ENCODE measurements at places on chromosomes 4 and X.
A peak's percentile ranks its signal among the peaks of the same experiment; 100 is the strongest.

DNA sequence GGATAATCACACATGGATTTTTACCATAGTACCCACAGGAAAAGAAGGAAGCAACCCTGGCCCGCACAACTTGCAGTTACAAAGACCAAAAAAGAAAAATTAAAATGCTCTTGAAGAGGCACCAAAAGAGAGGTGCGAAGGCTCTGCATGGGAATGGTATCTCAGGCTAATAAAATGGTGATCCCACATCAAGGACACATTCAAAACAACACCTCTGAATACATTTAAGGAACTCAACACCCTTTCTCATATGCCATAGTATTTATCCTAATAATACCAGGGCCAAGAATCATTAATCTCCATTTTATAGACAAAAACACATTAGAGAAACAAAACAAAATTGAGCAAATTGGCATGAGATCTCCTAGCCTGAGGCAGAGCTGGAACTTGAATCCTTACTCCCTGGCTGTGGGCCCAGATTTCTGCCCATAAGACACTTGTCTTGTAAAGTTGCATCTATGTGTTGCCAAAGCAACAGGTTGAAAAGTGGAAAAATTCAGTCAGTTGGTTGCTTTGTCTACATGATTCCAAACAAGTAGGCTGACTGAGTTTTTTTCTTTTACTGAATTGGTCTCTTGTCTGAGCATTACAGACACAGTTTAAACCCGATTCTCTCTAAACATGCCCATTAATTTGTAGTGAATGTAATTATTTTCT is 33.5 kb downstream of the GUCY2F start:
- no peak for DNase-seq

GRCh38 chr4:142284402-142285221 is 561.5 kb downstream of the INPP4B start:
- no peak for DNase-seq

DNA sequence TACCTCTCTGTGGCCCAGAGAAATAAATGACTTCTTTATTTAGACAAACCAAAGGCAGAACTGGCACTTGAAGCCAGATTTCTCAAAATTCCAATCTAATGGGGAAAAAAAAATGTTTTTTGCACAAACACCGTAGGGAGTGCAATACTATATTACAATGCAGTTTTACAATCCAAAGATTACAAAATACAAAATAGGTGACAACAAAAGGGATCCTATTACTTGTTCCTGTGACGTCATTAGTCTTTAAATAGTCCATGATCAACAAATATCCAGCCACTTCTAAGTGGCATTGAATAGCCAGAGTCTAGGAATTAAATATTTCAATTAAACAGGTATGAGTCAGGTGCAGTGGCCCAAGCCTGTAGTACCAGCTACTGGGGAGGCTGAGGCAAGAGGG is 3.0 kb upstream of the APBB2 start:
- no peak for DNase-seq

- DNase-seq, result no peak
These were observed 2.9 kb downstream of the TMSB4X start for GRCh38 chrX:12977761-12978204.

- peak; percentile 91 for DNase-seq
These were observed 38.9 kb downstream of the PRIMPOL start for GRCh38 chr4:184688447-184688846.

DNA sequence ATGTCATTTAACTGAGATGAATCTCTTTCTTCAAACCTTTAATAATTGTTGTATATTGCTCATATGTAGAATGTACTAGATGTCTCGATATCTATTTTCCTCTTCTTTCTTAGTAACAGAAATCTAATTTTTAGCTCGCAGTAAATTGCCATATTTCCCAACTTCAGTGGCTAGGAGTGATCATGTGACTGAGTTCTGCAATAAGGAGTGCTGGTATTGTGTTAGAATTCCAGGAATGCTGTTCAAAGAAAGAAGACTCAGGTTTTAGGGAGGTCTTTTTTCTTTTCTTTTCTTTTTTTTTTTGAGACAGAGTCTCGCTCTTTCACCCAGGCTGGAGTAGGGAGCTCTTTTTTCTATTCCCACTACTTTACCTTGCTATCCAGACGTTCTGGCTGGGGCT is 81.7 kb downstream of the SLC10A7 start:
- peak; percentile 47 for DNase-seq

DNA sequence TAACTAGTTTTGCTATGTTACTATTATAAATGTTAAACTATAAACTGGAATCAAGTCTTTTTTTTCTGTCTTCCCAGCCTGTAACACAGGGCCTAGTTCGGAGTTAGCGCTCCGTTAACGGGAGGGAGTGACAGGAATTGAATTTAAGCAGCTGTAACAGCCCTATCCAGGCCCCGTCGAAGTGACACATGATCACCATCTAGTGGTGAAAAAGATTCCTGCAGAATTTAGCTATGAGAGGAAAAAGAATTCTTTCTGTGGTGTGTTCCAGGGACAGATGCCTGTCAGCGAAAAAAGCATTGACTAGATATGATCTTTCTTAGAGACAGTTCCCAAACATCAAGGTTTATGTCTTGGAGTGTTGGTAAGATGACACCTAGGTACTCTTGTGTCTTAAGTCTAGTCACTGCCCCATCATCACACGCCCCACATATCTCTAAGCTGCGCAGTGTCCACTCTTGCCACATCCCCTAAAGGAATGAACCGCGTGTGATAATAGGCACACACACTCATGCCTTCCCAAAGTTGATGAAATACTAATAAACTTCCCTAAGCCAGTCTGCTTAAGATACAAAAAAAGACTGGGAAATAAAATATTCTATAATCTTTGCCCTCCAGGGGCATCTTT is 2.1 kb downstream of the GAB3 start:
- DNase-seq, result peak; percentile 66

DNA sequence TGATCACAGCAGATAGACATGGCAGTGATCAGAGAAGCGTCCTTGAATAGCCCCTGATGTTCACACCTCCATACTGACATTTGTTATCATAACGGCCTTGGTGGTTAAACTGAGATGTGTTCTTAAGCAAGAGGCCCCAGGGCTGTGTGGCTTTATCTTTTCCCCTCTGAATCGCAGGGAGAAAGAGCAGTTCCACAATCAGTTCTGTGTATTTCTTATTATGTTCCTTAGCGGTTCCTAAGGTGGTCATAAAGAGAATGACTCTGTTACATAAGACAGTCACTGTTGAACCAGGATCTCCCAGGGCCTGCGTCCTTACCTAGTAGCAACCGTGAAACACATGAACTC is 52.8 kb upstream of the CBR4 start:
- DNase-seq, result peak; percentile 27

GRCh38 chr4:38157592-38157991 is 197.4 kb downstream of the PTTG2 start:
- DNase-seq, result no peak

- no peak for DNase-seq
These were observed 2.3 kb downstream of the SH3TC1 start for GRCh38 chr4:8201321-8201781.

DNA sequence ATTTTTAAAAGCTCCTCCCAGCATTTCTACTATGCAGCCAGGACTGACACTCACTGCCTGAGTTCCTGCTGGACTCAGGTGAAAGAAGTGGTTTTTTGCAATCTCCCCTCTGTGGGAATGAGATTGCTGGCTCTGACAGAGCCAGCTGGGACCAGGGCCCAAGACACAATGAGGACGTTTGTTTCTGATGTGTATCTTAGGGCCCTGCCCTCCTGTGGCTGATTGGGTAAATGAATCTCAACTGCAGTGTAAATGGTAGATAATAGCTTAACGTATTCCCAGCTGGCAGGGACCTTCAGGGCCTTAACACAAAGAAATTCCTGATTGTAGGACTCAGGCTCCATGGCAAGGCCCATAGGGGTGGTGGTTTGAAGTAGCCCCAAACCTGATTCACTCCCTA is 85.8 kb upstream of the PRPS1 start:
- DNase-seq, result peak; percentile 46

- DNase-seq, result no peak
These were observed 127.3 kb upstream of the CPEB2 start for GRCh38 chr4:14874990-14875389.

GRCh38 chr4:130163701-130164100 is 1067.7 kb downstream of the C4orf33 start:
- no peak for DNase-seq

DNA sequence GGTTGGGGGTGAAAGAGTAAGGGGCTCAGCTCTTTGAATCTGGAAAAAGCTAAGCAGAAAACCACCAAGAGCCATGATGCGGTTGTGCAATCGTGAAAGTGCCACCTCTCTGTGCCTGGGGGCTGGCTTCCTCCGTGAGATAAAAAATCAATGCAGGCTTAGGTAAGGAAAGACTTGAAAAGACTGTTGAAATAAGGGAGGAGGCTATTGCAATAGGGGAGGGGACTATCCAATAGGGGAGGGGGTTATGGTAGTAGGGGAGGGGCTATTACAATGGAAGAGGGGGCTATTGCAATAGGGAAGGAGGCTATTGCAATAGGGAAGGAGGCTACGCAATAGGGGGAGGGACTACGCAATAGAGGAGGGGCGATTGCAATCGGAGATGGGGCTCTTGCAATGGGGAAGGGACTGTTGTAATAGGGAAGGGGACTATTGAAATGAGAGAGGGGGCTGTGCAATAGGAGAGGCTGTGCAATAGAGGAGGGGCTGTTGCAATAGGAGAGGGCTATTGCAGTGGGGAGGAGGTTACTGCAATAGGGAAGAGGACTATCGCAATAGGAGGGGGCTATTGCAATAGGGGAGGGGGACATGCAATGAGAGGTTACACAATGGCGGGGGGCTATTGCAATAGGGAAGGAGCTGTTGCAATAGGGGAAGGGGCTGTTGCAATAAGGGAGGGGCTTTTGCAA is 162.3 kb upstream of the PSAPL1 start:
- DNase-seq, result no peak

GRCh38 chrX:53374222-53374820 is 48.1 kb downstream of the SMC1A start:
- no peak for DNase-seq

DNA sequence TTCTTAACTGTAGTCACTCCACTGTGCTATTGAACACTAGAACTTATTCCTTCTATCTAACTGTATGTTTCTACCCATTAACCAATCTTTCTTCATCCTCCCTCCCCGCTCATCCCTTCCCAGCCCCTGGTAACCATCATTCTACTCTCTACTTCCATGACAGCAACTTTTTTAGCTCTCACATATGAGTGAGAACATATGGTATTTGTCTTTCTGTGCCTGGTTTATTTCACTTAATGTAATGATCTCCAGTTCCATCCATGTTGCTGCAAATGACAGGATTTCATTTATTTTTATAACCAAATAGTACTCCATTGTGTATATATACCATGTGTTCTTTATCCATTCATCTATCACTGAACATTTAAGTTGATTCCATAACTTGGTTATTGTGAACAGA is 186.5 kb downstream of the GABRB1 start:
- no peak for DNase-seq

DNA sequence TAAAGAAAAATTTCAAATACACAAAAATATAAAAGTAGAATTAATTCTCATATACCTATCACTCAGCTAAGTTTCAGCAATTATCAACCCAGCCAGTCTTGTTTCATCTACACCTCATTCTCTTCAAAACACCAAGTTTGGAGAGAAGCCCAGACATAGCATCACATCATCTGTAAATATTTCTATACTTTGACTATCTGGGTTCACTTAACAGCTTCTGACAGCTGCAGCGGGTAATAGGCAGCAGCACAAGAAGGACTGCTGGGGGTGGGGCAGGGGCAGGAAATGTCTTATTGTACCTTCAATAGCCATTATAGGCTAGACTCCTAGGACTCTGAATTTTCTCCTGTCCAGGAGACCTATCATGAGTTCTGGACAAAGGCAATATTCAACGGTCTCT is 54.1 kb downstream of the PHF8 start:
- DNase-seq, result peak; percentile 33

GRCh38 chr4:111610681-111611080 is 534.6 kb upstream of the FAM241A start:
- DNase-seq, result no peak

- peak; percentile 42 for DNase-seq
These were observed 95.2 kb downstream of the GPAT3 start for GRCh38 chr4:83631066-83631465.

DNA sequence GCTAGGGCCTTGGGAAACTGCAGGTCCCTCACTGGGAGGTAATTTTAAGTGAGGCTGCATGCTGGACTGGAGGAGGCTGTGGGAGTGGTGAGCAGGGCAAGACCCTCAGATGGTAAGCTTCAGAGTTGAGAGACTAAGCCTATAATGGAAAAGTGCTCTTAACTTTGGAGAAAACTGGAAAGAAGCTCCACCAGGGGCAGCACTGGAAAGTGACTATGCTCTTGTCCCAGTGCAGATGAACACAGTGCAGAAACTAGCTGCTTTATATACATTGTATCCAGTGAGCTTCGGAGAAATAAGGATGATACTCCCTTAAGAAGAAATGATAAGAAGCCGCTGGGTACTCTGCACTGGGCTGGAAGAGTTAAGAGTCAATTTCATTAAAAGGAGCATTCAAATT is 3.2 kb upstream of the MAGEB2 start:
- DNase-seq, result no peak

- DNase-seq, result no peak
These were observed 37.3 kb downstream of the WDR1 start for GRCh38 chr4:10079256-10079655.

DNA sequence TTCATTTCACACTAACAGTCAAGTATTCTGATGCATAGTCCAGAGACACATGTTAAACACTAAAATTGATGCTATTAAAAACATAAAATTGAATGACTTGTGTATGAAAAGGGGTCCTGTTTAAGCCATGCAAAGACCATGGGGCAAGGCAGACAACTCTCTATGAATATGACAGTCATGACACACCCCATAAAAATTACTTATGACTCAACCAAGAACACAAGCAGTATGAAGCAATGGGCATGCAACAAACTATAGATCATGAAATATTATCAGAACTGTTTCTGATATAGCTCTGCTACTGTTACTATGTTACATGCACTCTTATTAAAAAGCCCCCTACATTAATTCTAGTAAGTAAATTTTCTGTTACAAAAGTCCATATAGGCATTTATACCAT is 57.5 kb upstream of the ZCCHC13 start:
- peak; percentile 39 for DNase-seq

GRCh38 chr4:174616661-174617060 is 94.4 kb upstream of the HPGD start:
- no peak for DNase-seq

DNA sequence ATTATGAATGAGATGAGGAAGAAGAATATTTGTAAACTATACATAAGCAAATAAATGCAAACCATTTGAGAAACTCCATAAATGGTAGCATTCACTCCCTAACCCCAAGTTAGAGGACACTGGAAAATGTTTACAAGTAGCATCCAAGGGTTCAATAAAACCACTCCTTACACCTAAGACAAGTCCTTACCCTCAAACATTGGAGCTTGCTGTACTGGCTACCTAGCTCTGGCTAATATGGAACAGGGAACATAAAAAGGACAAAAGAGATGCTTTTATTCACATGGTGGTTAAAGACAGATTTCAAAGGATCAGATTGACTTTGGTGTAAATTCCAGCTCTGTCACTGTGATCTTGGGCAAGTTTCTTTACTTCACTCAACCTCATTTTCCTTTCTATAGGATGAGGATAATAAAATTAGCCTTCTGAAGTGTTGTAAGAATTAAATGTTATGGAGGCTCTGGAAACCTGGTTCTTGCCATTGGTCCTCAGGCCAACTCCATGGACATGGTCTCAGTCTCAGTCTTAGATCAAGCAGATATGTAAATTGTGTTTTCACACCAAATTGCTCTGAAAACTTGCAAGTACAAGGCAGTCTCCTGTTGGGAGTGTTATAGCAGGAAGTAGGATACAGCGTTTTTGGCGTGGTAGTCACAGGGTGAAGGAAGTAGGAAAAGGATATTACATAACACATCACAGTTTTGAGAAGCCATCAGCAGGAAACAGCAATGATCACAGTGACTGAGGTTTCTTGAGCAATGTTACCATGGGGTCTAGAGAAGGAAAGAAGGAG is 3.3 kb downstream of the CXCL1 start:
- DNase-seq, result peak; percentile 78

GRCh38 chr4:40720916-40721315 is 28.8 kb upstream of the NSUN7 start:
- DNase-seq, result no peak
